ENCODE measurements at places on chromosomes 13 and 19.

GRCh38 chr13:33497146-33497845 is 211.7 kb upstream of the STARD13 start:
- DNase-seq, result no peak

DNA sequence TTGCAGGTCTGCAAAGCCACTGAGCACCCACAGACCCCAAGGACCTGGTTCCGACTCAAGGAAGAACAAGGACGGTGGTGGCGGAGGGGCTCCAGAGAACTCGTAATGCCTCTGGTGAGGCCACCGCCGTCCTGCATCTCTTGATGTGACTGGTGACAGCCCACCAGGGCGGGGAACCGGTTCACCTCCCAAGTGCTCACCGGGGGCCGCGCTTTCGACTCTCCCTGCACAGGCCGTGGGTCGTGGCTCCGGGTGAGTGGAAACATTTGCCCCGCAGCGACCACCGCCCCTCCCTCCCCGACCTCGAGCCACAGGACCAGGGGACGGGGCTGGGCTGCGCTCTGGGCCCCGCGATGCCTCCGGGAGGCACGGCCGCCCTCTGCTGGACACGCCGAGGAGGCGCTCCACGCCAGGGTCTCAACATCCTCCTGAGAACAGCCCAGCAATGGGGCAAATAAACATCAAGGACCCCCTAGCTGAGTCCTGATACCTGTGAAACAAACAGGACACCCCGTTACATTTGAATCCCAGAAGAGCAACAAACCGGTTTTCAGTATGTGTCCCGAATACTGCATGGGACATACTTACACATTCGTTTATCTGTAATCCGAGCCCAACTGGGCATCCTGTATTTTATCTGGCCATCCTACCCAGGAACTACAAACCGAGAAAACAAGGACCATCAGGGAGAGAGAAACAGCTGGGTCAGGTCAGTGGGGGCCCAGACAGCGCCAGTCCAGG is 3.9 kb upstream of the PLPP2 start:
- peak; percentile 85 for DNase-seq

DNA sequence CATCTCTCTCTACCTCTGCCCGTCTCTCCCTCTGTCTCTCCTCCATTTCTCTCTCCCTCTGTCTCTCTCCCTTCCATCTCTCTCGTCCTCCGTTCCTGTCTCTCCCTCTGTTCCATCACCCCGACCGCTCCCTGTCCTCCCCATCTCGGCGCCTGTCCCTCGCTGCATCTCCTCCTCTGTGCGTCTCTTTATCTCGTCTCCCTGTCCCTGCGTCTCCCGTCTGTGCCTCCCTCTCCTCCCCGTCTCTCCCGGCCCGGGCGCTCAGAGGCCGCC is 4.6 kb downstream of the GRIN2D start:
- no peak for DNase-seq

DNA sequence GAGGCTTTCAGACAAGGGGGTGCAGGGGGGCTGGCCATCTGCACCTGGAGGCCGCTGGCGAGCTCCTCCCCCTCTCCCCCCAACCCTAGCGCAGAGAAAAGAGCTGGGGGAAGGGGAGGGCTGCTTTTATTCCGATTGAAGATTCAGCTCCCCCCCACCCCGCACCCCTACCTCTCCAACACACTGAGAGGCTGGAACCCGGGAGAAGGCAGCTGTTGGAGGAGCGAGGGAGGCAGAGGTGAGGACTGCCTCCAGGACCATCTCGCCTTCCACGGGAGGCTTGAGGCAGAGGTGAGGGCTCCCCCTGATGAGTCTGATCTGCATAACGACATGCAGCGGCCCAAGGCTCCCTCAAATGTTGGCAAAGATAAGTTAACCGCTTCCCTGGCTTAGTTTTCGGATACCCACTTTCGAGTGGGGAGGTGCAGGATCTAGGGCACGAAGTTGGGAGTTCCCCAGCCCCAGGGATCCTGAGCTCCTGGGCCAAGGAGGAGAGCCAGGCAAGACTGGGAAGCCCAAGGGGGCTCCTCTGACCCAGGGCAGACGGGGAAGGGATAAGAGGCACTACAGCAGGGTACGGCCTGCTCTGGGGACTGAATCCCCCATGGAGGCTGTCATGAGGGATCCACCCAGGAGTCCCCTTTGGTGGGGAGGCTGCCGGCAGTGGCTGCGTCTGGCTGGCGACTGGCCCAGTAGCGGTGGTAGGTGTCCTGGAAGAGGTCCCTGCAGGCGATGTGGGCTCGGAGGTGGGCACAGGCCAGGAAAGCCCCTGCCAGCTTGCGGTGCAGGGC is 1.2 kb upstream of the NUMBL start:
- peak; percentile 91 for DNase-seq

GRCh38 chr19:38376576-38376975 is 2.2 kb downstream of the PSMD8 start:
- no peak for DNase-seq

- DNase-seq, result no peak
Observed at GRCh38 chr13:75393839-75394520, 88.0 kb downstream of the TBC1D4 start.
